Small intestine (tissue), 16 donors: ENCODE measurements at places on chromosomes 11 and 22.

DNA sequence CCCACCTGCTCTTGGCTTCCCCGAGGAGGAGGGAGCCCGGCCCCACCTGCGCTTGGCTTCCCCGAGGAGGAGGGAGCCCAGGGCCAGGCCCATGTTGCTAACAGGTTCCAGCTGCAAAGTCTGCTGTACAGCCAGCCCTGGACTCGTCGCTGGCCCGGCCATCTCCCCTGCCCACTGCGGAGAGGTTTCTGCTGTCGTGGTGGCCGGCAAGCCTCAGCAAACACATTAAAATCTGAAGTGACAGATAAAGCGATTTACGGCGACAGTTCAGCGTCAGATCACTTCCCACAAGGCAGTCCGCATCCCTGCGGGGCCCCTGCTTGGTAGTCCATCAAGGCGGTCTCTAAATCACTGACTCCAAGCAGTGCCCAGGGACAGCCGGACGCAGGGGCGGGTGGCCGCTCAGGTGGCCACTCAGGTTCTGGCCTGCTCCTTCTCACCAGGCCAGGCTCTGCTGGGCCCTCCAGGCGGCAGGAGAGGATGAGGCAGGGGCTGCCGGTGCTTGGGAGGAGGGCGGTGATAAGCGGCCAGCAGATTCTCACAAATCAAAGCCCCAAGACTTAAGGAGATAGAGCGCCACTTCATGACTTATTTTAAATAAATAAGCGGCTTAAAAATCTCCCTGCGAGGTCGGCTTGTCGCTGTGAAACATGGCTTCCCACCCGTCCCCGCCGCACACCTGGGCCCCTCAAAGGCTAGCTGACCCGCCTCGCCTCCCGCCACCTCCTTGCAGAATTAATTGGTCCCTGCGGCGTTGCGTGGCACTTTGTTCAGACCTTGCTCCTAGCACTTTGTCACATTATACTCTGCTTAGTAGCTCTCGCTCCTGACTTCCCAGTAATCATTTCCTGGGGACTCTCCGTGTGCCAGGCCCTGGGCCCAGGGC lies 21.1 kb downstream of the MACROD1 start:
- H3K4me1 ChIP-seq, result no peaks in the 10 kb centered on the region
- H3K36me3 ChIP-seq, result no peaks in the 10 kb centered on the region
- H3K27me3 ChIP-seq, result no peaks in the 10 kb centered on the region
- H3K4me3 ChIP-seq, result no peak overlapping the region
- no peak for DNase-seq
- no peak overlapping the region for H3K27ac ChIP-seq

- no peaks in the 10 kb centered on the region for H3K4me1 ChIP-seq
- no peak overlapping the region for H3K4me3 ChIP-seq
- no peaks in the 10 kb centered on the region for H3K36me3 ChIP-seq
- H3K27ac ChIP-seq, result peak overlapping the region; percentile 24
- no peak for DNase-seq
- no peaks in the 10 kb centered on the region for H3K27me3 ChIP-seq
These were observed 22.9 kb upstream of the ARHGAP8 start for GRCh38 chr22:44729391-44730021.

DNA sequence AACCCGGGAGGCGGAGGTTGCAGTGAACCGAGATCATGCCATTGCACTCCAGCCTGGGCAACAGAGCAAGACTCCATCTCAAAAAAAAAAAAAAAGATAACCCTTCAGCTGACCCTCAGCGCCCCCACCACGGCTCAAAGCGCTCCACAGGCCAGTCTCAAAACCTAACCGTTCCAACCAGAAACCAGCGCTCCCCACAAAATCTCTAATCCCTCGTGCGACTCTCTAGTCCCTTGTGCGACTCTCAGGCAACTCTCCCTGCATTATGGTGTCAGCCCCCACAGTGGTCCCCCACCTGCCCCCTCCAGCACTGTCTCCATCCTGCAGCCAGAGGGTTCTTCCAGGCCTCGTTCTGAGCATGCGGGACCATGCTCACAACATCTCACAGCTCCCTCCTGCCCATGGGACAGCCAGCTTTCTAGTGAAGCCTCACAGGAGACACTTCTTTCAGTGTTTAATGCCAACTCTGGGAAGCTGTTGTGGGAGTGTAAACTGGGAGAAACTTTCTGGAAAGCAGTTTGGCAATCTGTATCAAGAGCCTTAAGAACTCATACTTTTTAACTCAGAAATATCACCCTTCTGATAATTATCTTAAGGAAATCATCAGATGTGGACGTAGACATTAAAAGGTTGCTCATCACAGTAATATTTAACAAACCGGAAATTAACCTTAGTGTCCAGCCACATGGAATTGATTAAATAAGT lies 4.2 kb upstream of the RASGRP2 start:
- H3K27ac ChIP-seq, result no peak overlapping the region
- H3K36me3 ChIP-seq, result no peaks in the 10 kb centered on the region
- peaks cover 19% of the 10 kb centered on the region for H3K4me1 ChIP-seq
- no peak for DNase-seq
- H3K27me3 ChIP-seq, result peaks cover 44% of the 10 kb centered on the region

- H3K36me3 ChIP-seq, result no peaks in the 10 kb centered on the region
- peaks cover 2% of the 10 kb centered on the region for H3K27me3 ChIP-seq
- no peaks in the 10 kb centered on the region for H3K4me1 ChIP-seq
- no peak overlapping the region for H3K4me3 ChIP-seq
- DNase-seq, result no peak
- no peak overlapping the region for H3K27ac ChIP-seq
These were observed 9.5 kb downstream of the RFPL1 start for GRCh38 chr22:29447906-29448305.

DNA sequence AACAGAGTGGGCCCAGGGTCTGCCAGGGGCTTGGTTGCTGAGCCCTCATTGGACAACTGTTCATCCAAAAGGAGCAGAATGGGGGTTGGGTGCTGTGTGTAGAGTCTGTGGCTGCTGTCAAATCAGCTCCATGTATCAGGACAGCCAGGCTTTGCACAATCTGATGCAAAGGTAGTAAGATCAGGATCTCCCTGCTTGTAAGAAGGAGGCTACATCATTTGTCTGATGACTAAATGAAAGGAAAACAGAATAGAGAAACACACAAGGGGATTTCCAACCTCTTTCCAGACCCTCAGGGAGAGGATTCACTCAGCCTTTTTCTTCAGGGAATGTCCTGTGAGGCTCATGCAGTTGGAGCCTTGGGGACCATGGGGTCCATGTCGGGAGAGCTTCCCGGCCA lies 7.2 kb downstream of the MICAL2 start:
- H3K27me3 ChIP-seq, result no peaks in the 10 kb centered on the region
- H3K36me3 ChIP-seq, result no peaks in the 10 kb centered on the region
- no peak overlapping the region for H3K27ac ChIP-seq
- H3K4me3 ChIP-seq, result no peak overlapping the region
- DNase-seq, result no peak

- H3K27ac ChIP-seq, result no peak overlapping the region
- no peaks in the 10 kb centered on the region for H3K36me3 ChIP-seq
- no peak overlapping the region for H3K4me3 ChIP-seq
- no peaks in the 10 kb centered on the region for H3K27me3 ChIP-seq
- peaks cover 4% of the 10 kb centered on the region for H3K4me1 ChIP-seq
These were observed 115.3 kb upstream of the TTC12 start for GRCh38 chr11:113198972-113199661.

DNA sequence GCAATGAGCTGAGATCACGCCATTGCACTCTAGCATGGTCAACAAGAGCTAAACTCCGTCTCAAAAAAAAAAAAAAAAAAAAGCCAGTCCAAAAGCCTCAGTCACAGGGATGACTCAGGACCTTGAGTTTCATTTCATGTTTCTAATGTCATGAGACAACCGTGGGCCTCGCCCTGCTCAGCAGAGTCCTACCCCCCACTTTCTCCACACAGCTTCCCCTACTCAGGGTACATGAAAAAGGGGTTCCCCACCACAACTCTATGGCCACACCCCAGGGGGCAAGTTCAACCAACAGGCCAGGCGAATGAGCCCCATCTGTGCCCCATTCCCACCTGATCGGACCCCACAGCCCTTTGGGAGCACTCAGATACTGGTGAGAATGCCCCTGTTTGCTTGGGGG lies 24.3 kb upstream of the ADA2 start:
- H3K4me1 ChIP-seq, result no peaks in the 10 kb centered on the region
- no peak for DNase-seq
- no peak overlapping the region for H3K27ac ChIP-seq
- H3K36me3 ChIP-seq, result no peaks in the 10 kb centered on the region

DNA sequence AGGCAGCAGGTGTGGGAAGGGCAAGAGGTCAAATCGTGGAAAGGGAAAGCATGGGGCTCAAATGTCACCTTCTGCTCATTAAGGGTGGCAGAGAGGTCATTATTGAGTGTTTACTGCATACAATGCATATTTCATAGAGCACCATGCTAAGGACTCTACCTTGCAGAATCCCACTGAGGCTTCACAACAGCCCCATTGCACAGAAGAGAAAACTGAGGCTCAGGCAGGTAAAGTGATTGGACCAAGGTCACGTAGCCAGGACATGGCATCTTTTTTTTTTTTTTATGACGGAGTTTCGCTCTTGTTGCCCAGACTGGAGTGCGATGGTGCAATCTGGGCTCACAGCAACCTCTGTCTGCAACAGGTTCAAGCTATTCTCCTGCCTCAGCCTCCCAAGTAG lies 7.8 kb downstream of the FLRT1 start:
- DNase-seq, result no peak
- no peaks in the 10 kb centered on the region for H3K36me3 ChIP-seq
- H3K27me3 ChIP-seq, result peaks cover 3% of the 10 kb centered on the region
- H3K27ac ChIP-seq, result no peak overlapping the region

GRCh38 chr22:28882545-28882877 lies 861 bp upstream of the ZNRF3 start:
- DNase-seq, result no peak
- no peaks in the 10 kb centered on the region for H3K27me3 ChIP-seq
- peak overlapping the region; percentile 49 for H3K4me3 ChIP-seq
- H3K36me3 ChIP-seq, result no peaks in the 10 kb centered on the region
- H3K27ac ChIP-seq, result peak overlapping the region; percentile 68
- no peaks in the 10 kb centered on the region for H3K4me1 ChIP-seq

- no peaks in the 10 kb centered on the region for H3K36me3 ChIP-seq
- DNase-seq, result no peak
- no peaks in the 10 kb centered on the region for H3K4me1 ChIP-seq
- H3K4me3 ChIP-seq, result no peak overlapping the region
- H3K27me3 ChIP-seq, result no peaks in the 10 kb centered on the region
- no peak overlapping the region for H3K27ac ChIP-seq
These were observed 4.9 kb downstream of the DENND5A start for GRCh38 chr11:9259981-9260837.

GRCh38 chr22:47001288-47001687 lies 238.8 kb downstream of the TBC1D22A start:
- DNase-seq, result no peak
- no peak overlapping the region for H3K27ac ChIP-seq

GRCh38 chr11:36702330-36703054 lies 104.5 kb upstream of the RAG2 start:
- peak; percentile 81 for DNase-seq
- H3K4me1 ChIP-seq, result no peaks in the 10 kb centered on the region
- no peaks in the 10 kb centered on the region for H3K36me3 ChIP-seq

DNA sequence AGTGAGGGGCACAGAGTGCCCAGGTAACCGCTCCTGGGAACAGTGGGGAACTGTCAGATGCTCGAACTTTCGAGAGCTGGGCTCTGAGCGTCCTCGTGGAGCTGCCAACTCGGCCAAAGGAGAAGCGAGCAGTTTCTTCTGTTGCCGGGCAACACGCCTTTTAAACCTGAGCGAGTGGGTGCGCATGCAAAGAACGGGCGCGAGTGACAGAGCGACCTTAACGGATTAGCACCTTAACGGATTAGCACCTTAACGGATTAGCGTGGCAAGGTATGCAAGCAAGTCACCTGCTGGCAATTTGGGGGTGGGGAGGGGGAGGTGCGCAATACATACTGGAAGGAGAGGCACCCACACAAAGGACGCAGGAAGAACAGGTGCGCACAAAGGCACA lies 61.8 kb upstream of the PRODH start:
- no peaks in the 10 kb centered on the region for H3K36me3 ChIP-seq
- H3K4me1 ChIP-seq, result no peaks in the 10 kb centered on the region
- H3K4me3 ChIP-seq, result no peak overlapping the region
- H3K27ac ChIP-seq, result no peak overlapping the region
- no peak for DNase-seq

- H3K27ac ChIP-seq, result no peak overlapping the region
- H3K4me3 ChIP-seq, result no peak overlapping the region
- no peaks in the 10 kb centered on the region for H3K27me3 ChIP-seq
- no peaks in the 10 kb centered on the region for H3K4me1 ChIP-seq
These were observed 41.1 kb upstream of the TOP3B start for GRCh38 chr22:22023581-22024137.

- no peaks in the 10 kb centered on the region for H3K27me3 ChIP-seq
- no peaks in the 10 kb centered on the region for H3K4me1 ChIP-seq
- no peak for DNase-seq
- no peaks in the 10 kb centered on the region for H3K36me3 ChIP-seq
These were observed 773.2 kb downstream of the KCNA4 start for GRCh38 chr11:29243616-29244015.

- no peaks in the 10 kb centered on the region for H3K27me3 ChIP-seq
- no peaks in the 10 kb centered on the region for H3K4me1 ChIP-seq
- DNase-seq, result no peak
- H3K36me3 ChIP-seq, result no peaks in the 10 kb centered on the region
These were observed 802.7 kb downstream of the METTL15 start for GRCh38 chr11:28910926-28911325.

- no peak overlapping the region for H3K4me3 ChIP-seq
- H3K27me3 ChIP-seq, result no peaks in the 10 kb centered on the region
- no peak for DNase-seq
- no peaks in the 10 kb centered on the region for H3K4me1 ChIP-seq
- H3K36me3 ChIP-seq, result no peaks in the 10 kb centered on the region
These were observed 49.4 kb downstream of the HORMAD2 start for GRCh38 chr22:30129636-30130035.

DNA sequence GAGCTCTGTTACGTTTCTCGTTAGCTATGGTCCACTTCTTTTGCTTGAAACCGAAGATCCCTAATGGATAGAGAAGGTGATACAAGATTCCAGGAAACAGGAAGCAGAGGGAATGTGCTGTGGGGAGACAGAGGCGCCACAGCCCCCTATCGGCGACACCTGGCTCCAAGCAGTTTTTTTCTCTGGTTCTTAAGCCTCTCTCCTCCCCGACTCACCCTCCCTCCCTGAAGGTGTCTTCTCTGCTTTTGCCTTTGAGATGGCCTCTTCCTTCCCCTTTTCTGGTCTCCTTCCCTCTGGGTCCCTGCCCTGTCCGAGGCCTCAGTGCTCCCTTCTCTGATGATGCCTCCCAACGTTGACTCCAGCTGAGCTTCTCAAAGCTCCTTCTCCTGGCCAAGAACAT lies 14.2 kb upstream of the APOBEC3A start:
- no peak for DNase-seq
- H3K4me1 ChIP-seq, result peaks cover 3% of the 10 kb centered on the region
- no peak overlapping the region for H3K4me3 ChIP-seq
- no peak overlapping the region for H3K27ac ChIP-seq

- H3K4me1 ChIP-seq, result no peaks in the 10 kb centered on the region
- no peaks in the 10 kb centered on the region for H3K36me3 ChIP-seq
- no peak for DNase-seq
- no peaks in the 10 kb centered on the region for H3K27me3 ChIP-seq
- H3K27ac ChIP-seq, result no peak overlapping the region
These were observed 82.7 kb upstream of the LINC01488 start for GRCh38 chr11:69398529-69399492.

GRCh38 chr11:1153951-1154493 lies 3.7 kb upstream of the MUC5AC start:
- H3K36me3 ChIP-seq, result no peaks in the 10 kb centered on the region
- no peaks in the 10 kb centered on the region for H3K27me3 ChIP-seq
- no peak overlapping the region for H3K27ac ChIP-seq
- H3K4me3 ChIP-seq, result no peak overlapping the region
- no peaks in the 10 kb centered on the region for H3K4me1 ChIP-seq
- peak; percentile 12 for DNase-seq
